ENCODE measurements at places on chromosomes 7 and 10.

DNA sequence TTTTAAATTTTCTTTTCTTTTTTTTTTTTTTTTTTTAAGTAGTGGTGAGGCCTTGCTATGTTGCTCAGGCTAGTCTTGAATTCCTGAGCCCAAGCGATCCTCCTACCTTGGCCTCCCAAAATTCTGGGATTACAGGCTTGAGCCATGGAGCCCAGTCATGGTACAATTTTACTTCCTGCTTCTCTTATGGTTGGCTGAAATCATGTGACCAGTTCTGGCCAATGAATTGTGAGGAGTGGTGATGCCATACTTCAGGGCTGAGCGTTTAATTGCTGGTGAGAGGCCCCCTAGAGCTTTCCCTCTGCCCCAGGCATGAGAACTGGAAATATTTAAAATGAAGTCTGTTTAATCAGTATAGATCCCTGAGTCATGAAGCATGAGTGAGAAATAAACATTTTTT lies 22.2 kb upstream of the BAIAP2L1 start:
- no peak for ATAC-seq

DNA sequence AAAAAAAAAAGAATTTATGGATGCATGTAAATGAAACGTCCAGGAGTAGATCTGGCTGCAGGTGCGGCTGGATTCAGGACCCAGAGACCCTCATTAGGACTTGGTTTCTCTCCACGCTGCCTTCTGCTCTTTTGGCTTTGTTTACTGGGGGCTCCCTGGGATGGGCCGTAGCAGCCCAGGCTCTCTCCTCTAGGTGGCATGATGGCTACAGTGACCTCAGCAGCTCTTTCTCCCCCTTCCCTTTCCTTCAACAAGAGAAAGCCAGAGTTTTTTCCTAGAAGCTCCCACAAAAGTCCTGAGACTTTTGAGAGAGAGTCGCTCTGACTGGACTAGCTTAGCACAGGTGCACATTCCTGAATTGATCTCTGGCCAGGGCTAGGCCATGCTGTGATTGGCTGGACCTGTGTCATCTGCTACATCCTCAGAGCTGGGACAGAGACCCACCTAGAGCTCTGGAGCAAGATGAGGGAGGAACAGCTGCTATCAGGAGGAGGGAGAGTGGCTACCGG lies 67.8 kb upstream of the PDCD4 start:
- peak; percentile 65 for ATAC-seq

- no peak for ATAC-seq
These were observed 168.0 kb downstream of the GNAI1 start for GRCh38 chr7:80302636-80303035.

DNA sequence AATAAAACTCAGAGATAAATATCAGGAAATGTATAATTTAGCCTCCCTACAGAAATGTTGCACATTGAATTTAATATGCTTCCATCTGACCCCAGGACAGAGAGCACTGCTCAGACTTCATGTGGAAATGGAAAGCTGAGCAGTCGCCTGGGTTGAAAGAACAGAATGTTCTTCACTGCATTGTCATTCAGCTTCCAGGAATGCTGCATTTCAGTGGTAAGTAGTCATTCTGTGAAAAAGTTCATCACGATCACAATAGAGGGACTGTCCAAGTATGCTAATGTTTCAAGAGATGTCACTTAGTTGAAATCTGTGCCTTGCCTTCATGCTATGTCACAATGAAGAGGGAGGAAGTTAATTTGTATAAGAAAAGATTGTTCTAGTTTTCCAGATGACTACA lies 147.3 kb downstream of the NRCAM start:
- ATAC-seq: peak; percentile 22

DNA sequence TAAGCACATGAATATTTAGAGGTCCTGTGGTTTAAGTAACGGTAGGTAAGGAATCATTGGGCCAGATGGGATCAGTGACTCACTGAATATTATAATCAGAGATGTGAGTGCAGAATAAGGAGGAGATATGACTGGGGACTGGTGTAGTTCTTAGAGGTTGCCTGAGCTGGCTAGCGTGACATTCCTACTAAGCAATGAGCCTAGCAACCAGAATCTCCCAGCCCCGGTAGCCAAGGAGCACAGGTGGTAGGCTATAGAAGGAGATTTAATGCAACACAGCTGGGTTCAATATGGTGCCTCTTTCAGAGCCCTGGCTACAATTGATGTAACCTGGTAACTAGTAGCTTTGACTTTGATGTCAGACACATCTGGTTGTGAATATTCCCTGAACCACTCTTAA lies 641.6 kb downstream of the AUTS2 start:
- no peak for ATAC-seq

- ATAC-seq: no peak
These were observed 55.1 kb downstream of the LYZL2 start for GRCh38 chr10:30574432-30574796.

DNA sequence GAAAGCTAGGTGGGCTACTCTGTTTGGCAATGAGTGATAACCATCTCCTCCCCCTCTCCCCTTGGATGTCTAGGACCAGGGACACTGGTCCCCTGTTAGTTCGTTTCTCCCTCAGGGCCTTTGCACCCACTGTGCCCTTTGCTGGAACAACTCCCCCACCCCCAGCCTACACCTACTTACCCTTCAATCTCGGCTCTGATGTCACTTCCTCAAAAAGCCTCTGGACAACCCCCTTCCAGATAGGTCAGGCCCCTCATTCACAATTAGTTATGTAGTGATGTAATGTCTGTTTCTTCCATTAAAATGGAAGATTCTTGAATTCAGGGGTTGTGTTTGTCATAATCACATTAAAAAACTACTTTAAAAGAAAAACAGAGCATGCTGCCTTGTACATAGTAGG lies 152.9 kb downstream of the SNX10 start:
- no peak for ATAC-seq

DNA sequence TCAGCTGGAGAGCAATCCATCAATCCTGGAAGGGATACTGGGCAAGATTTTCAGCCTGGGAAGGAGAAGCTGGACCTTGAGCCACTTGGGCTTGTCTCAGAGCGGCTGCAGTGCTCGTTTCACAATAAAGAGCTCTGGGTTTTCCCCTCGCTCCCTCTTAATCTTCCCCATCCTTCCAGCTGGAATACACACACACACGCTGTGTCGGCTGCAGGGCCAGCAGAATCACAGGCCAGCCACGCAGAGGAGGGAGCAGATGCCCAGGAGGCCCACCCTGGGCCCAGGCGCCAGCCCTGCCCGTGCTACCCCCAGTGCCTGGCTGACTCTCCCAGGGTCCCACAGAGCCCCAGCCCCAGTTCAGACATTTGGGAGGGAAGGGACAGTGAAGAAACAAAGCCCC lies 255.1 kb downstream of the TNS3 start:
- peak; percentile 46 for ATAC-seq

- no peak for ATAC-seq
These were observed 37.7 kb downstream of the EBF3 start for GRCh38 chr10:129926066-129927055.

DNA sequence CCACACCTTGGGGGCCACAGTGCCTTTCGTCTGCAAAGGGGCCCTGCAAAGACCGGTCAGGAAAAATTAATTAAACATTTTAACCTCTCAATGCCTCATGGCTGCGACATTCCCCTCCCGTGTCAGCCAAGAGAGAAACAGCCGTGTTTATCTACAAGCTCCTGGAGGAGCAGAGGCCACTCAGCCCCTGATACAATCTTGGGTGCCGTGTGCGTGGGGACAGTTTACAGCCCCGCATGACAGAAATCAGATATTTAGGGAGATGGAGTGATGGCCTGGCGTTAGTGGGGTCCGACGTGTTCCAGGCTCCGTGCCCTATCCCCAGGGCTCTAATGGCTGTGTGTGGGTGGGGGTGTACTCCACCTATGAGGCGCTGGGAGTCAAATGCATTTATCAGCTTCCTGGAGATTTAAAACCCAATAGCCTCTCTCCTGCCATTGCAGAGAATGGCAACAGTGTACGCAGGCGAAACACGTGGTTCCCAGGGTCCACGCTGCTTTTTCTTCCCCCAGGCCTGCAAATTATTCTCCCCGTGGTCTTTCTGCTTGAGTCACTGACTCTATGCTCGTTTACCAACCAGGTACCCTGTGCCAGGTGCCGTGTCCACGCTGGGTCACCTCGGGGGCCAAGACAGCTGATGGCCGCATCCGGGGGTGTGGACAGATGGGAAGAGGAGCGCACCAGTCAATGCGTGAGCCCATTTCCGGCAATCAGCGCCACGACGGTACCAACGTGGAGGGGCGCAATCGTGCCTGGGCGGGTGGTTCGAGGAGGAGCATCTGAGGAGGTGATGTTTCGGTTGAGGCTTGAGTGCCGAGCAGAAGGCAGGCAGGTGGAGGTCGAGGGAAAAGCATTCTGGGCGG lies 26.6 kb upstream of the PSMG3 start:
- ATAC-seq: no peak

DNA sequence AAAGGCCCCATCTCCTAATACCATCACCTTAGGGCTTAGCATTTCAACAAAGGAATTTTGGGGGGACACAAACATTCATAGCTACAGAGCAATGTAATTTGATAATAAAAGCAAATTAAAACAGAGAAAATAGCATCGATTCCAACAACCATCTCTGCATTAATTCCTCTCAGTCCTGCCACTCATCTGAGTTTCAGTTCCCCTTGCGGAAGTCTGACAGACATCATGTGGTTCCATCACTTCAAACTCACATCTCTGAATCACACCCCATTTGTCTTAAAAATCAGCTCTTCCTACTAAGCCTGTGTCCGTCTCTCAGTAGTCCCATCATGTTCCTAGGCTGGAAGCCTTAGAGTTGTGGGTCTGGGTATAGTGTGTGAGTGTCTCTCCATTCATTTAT lies 3.6 kb downstream of the ADCK2 start:
- ATAC-seq: no peak

DNA sequence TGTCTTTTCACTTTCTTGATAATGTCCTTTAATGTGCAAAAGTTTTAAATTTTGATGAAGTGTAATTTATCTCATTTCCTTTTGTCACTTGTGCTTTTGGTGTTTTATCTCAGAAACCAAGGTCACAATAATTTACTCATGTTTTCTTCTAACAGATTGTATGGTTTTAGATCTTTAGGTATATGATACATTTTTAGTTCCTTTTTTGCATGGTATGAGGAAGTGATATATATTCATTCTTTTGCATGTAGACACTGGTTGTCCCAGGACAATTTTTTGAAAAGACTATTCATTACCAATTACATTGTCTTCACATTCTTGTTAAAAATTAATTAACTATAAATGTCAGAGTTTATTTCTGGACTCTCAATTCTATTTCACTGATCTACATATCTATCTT lies 39.8 kb upstream of the GPR22 start:
- no peak for ATAC-seq

DNA sequence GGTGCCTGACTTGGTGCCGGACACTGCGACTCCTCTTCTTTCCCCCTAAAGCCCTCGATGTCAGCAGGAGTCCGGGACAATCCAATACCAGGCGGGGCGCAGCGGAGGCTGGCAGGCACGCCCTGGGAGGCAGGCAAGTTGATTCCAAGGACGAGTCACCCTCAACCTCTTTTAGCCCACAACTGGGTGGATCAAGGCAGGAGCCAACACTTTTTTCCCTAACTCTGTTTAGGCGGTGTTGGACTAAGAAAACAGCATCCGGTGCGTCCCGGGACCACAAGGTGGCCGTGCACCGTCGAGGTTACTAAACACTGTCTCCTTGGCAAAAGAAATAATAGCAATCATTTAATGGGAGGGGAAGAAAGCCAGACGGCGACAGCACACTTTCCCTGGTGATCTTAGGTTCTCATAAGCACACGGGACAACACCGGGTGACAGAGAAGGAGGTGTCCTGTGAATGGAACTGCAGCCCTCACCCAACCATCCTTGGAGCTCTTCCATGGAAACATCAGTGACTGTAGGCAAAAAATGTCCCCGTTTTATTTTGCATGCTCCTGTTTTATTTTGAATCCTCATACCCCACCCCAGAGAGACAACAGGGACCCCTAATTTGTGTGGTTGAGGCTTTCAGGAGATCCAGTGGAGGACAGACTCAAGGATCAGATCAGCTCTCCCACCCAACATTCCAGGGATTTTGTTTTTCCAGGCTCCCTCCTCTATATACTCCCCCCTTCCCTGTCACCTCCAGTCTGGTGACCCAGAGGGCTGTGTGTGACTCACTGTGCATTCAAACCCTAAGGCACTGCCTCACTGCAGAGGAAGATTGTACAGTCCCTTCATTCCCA lies 1.3 kb upstream of the CALCR start:
- peak; percentile 8 for ATAC-seq

- ATAC-seq: no peak
These were observed 5.9 kb downstream of the PITRM1 start for GRCh38 chr10:3166496-3167290.

GRCh38 chr7:37162106-37162505 lies 286.6 kb downstream of the ELMO1 start:
- no peak for ATAC-seq

GRCh38 chr7:40506158-40506557 lies 371.4 kb downstream of the SUGCT start:
- ATAC-seq: no peak

DNA sequence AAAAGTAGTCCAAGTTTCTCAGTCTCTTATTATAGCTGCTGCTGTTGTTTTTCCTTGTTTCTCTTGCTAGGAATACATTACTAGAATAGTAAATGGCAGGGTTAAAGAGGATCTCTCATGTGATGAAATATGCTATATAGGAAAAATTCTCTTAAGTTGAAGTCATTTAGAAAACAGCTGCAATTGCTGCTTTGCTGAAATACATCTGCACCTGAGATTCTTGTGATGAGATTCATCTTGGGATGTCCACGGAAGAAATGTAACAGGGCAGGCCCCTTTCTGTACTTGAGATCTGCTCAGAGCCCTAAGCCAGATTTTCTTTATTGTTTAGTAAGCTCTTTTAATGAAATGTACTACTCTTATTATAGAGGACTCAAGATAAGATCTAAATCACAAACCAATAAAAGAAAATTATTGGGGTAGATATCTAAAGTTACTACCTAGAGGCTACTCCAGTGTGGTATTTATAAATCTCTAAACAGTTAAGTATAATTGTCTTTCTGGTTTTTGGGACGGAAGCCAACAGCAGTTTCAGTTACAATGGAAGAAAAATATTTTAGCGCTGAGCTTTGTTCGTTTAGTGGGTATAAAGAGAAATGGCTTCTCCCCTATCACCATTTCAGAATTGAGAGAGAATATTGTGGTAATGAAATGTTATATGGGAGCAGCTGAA lies 701.5 kb downstream of the KCNMA1 start:
- ATAC-seq: no peak

DNA sequence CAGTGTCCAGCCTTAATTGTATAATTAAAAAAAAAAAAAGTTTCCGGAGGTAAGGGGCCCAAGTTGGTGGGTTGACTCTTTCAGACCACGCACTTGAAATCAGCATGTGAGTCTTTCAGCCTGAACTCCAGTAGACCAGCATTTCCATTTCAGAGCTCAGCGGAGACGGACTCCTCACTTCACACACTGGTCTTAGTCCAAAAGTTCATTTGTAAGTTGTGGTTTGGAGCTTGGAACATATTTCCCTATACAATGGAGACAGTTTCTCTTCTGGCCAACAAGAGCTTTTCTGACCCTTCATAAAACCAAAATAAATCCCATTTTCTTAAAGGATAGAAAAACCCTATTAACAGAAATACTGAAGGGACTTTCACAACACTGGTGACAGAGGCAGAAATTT lies 41.0 kb downstream of the ATXN7L1 start:
- ATAC-seq: no peak

DNA sequence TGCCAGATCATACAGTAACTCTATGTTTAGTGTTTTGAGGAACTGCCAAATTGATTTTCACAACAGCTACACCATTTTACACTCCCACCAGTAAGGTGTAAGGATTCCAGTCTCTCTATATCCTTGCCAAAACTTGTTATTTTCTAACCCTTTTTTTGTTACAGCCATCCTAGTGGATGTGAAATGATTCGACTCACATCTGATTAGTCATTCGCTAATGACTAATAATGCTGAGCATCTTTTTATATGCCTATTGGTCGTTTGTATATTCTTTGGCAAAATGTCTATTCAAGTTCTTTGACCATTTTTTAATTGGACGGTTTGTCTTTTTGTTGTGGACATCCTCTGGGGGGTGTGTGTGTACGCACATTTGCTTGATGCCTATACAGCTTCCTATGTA lies 142.8 kb downstream of the DGKB start:
- no peak for ATAC-seq

Data from gastroesophageal sphincter (tissue), 4 donors.